ENCODE measurements at places on chromosomes 7 and 10.

GRCh38 chr10:3265088-3265487, 92.5 kb upstream of the PITRM1 start:
- no peak for DNase-seq

GRCh38 chr10:132199268-132199853, 12.6 kb downstream of the DPYSL4 start:
- DNase-seq, result no peak

GRCh38 chr7:15838265-15838664, 151.8 kb upstream of the MEOX2 start:
- DNase-seq, result no peak

DNA sequence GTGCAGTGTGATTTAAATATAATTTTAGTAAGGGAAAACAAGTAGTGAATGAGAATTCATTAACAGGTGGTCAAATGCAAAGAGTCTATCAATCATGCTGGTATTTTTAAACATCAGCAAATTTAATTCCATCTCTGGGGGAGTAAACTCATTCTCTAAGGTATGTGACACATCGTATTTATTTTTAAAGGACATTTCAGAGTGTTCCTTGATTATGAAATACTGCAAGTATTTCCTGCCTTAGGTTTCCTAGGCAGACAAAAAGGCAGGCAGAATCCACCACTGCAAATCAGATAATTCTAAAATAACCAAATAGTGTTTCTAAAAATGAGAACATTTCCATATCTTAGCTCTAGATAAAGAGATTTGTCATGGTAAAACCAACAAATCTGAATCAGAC, 193.8 kb downstream of the LRRTM3 start:
- no peak for DNase-seq

DNA sequence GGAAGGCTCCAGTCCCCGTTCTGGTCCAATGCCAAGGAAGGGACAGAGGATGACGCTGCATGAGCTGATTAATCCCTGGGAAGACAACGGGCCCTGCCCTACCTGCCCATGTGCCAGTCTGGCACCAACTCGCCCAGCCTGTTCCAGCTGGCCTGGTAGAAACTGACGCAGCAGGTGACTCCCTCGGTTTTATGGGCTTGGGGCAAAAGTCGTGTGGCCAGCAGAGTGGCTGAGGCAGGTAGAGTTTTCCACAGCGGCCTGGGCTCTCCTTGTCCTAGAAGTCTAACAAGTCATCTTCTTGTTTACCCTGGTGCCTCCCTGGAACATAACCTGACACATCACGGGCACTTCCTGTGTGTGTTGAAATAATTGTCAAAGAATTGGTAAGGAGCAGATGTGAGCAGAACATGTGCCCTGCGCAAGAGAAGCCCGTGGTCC, 20.4 kb upstream of the LMTK2 start:
- DNase-seq, result no peak

GRCh38 chr10:13511409-13511808, 17.4 kb downstream of the BEND7 start:
- no peak for DNase-seq

GRCh38 chr10:17454161-17455014, at the start of gene ST8SIA6:
Gene ST8SIA6, minus strand, starts transcription at chr10:17454595. Its CDS starts 340 bp downstream, at chr10:17454255.
- DNase-seq, result peak; percentile 72

GRCh38 chr10:84296091-84296981, 32.1 kb upstream of the CCSER2 start:
- no peak for DNase-seq

DNA sequence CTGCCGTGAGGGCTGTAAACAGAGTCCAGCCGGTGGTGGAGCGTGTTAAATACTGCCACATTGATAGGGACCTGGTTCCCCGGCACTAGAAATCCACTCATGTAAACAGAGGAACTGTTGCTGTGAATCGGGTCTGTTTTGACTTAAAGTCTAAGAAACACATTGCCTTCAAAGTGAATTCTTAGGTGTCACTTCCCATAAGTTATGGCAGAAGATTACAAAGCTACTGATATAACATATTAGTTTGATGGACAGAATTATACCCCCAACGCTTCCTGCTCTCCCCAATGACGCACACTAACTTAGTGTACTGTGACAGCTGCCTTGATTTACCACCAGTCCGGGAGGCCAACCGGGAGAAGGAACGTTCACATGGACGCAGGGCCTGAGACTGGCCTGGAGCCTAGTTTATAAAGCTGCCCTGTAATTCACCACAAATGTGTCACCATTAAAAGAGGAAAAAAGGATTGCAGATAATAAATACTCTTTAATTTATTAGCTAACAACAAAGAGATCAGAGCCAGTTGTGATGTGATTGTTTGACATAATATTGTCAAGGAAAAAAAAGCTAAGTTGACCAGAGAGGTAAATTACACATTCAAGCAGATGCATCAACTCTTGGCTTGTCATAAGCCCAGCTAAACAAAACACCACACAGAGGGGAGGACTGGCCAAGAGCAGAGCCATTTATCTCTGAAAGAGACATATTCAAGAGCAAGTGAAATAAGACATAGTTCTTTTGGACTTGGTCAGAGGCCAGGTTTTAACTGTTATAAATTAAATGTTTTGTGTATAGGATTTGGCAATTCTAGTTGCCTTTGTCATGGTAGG, 820.6 kb downstream of the LRMDA start:
- peak; percentile 40 for DNase-seq

GRCh38 chr10:69335063-69335587, 56.8 kb downstream of the HK1 start:
- peak; percentile 62 for DNase-seq

DNA sequence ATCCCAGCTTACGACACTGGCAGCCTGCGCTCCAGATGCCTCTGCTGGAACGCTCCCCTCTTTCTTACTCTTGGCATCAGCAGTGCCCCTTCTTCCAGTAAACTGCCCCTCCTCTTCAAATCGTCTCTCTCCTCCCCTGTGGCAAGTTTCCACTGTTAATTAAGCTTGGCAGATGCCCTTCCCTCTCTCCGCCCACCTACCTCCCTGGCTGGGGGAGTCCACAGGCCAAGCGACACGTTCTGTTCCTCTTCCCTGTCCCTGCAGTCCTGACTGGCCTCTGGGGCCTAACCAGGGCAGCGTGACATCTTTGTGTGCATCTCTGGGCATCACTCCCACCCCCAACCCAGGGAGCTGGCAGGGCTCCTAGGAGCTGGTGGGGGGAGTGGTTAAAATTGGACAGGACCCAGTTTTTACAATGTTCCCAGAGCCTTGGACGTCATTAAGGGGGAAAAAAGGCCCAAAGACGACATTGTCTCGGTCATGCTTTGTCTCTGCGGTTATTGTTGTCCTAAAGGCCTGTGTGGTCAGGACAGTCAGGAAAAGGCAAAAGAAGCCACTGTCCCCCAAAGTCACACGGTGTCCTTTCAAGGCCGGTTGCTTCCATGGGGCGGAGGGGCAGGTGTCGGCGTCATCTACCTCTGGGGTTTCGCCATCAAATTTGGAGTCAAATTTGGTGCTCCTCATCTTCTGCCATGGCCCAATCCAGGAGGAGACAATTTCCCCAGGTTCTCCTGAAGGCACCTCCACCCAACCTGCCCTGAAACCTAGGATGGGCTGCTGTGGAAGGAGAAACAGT, 54.2 kb downstream of the DLG5 start:
- DNase-seq, result peak; percentile 67

- DNase-seq, result no peak
Observed at GRCh38 chr10:95279042-95279820, 11.6 kb downstream of the PDLIM1 start.

DNA sequence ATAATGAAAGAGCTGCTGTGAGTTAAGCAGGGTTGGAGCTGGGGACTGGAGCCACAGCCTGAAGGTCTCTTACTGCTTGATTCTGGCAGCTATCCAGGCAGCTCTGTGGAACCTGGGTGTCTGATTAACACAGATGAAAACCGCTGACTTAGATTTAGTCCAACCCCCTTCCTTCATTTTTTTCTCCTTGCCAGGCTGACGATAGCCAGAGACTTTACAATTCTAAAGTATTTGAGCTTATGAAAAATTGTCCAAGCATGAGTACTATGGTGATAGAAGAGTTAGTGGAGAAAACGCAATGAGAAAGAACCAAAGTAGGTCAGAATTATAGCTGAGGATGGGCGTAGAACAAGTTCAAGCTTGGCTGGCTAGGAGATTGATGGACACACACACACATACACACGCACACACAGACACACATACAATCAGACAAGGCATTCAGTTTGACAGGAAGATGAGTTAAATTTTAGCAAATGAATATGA, 13.5 kb upstream of the GPR85 start:
- no peak for DNase-seq

GRCh38 chr7:35424869-35425495, 171.1 kb upstream of the TBX20 start:
- peak; percentile 43 for DNase-seq

DNA sequence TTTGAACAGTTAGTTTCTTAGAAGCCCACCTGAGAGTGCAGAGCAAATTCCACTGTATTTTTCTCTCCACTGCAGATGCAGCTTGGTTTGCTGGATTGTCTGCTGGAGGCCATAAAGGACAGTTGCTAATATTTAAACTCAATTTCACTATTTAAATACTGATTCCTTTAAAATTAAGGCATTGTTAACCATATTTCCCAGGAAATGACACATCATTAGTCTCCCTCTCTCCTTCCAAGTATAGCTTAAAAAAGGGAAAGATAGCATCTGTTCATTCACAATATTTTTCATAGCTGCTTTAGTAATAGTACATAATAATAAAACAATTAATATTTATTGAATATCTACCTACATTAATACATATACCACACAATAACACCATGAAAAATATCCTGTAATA, 252.9 kb downstream of the HGF start:
- no peak for DNase-seq

- no peak for DNase-seq
Observed at GRCh38 chr7:77456696-77457095, 40.5 kb upstream of the GSAP start.

GRCh38 chr10:3825862-3826351, 40.9 kb upstream of the KLF6 start:
- DNase-seq, result no peak

- no peak for DNase-seq
Observed at GRCh38 chr10:15462253-15462897, 91.3 kb upstream of the FAM171A1 start.

DNA sequence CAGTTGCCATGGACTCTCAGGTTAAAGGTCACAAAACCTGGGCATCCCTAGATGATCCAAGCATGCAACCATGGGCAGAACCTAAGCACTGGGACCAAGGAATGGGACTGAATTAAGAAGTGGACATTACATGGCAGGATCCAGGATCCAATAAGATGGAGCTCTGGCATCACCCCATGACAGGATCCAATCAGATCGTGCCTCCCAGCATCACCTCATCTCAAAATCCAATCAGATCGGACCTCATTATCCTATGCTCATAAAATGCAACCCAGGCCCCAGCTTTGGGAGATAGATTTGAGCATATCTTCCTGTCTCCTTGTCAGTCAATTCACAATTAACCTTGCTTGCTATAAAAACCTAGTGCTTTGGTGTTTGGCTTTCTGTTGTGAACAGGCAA, 616.1 kb downstream of the PARD3 start:
- DNase-seq, result no peak

- DNase-seq, result no peak
Observed at GRCh38 chr7:1900847-1901246, 230.8 kb downstream of the ELFN1 start.

DNA sequence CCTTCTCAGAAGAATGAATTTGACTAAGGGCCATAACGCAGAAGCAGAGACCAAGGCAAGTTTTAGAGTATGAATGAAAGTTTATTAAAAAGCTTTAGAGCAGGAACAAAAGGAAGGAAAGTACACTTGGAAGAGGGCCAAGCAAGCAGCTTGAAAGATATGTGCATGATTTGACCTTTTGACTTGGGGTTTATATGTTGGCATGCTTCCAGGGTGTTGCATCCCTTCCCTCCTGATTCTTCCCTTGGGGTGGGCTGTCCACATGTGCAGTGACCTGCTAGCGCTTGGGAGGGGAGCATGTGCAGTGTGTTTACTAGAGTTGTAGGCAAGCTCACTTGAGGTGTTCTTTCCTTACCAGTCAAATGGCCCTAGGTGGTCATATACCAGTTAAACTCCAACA, 37.9 kb upstream of the LRRN3 start:
- DNase-seq, result no peak

DNA sequence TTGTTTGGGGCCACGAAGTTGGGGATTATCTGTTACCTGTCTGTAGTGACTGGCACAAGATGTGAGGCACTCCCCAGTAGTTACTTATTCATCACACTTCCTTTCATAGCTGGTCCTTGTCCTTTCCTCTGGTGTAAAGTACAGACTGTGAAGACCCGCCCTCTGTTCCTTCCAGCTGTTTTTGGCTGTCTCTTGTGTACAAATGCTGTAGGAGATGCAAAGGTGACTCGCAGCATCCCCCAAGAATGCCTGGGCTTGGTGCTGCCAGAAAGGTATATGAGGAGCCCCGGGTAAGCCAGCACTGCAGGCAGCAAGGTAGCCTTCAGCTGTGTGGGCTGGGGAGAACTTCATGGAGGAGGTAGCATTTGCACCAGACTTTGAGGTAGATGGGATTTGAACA, 236.6 kb downstream of the EBF3 start:
- no peak for DNase-seq

GRCh38 chr7:116618338-116619128, 53.5 kb upstream of the MET start:
- DNase-seq, result no peak

DNA sequence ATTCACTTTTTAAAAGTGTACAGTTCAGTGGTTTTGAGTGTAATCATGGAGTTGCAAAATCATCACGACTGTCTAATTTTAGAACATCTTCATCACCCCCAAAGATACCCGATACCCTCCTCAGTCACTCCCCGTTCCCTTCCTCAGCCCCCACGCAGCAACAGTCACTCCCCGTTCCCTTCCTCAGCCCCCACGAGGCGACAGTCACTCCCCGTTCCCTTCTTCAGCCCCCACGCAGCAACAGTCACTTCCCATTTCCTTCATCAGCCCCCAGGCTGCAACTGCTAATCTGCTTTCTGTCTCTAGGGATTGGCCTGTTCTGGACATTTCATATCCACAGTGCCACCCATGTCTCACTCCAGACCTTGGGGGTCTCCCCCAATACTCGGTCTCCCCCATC, 161.6 kb upstream of the PPP2R2D start:
- peak; percentile 8 for DNase-seq

DNA sequence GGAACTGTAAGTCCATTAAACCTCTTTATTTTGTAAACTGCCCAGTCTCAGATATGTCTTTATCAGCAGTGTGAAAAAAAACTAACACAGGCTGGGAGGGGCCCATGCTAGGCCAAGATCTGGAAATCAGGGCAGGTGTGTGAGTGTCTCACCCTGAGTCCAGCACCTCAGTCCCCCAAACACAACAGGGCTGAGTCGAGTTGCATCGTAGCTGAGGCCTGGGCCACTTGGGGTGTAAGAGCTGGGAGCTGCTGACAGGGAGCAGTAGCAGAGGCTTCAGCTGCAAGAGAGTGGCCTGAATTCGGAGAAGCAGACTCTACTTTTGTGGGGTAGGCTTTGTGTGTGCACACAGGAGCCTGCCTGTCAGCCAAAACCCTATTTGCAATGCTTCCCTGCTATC, 553.1 kb downstream of the PTPRN2 start:
- peak; percentile 4 for DNase-seq

DNA sequence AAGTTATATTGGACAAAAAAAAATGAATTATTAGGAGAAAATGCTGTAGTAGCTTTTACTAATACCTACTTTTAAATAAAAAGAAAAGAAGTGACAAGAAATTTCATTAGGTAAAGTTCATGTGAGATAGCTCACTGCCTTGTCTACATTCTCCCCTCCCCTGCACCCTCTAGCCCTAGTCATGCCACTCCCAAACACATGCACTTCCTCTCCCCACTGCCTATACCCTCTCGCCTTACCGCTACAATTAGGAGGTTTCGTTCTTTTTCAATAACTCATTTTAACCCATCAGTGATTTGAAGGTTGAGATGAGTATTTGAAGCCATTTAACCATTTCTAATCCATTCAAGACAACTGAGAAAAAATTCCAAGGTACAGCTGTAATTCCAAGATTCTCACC, 75.3 kb downstream of the HIBADH start:
- DNase-seq, result no peak

GRCh38 chr7:148856578-148856881, 27.6 kb downstream of the EZH2 start:
- no peak for DNase-seq

All from femur (tissue), 1 donor.